ENCODE measurements at places on chromosomes 4 and X.

GRCh38 chr4:1230316-1230715 lies 18.6 kb downstream of the CTBP1 start:
- DNase-seq: no peak

DNA sequence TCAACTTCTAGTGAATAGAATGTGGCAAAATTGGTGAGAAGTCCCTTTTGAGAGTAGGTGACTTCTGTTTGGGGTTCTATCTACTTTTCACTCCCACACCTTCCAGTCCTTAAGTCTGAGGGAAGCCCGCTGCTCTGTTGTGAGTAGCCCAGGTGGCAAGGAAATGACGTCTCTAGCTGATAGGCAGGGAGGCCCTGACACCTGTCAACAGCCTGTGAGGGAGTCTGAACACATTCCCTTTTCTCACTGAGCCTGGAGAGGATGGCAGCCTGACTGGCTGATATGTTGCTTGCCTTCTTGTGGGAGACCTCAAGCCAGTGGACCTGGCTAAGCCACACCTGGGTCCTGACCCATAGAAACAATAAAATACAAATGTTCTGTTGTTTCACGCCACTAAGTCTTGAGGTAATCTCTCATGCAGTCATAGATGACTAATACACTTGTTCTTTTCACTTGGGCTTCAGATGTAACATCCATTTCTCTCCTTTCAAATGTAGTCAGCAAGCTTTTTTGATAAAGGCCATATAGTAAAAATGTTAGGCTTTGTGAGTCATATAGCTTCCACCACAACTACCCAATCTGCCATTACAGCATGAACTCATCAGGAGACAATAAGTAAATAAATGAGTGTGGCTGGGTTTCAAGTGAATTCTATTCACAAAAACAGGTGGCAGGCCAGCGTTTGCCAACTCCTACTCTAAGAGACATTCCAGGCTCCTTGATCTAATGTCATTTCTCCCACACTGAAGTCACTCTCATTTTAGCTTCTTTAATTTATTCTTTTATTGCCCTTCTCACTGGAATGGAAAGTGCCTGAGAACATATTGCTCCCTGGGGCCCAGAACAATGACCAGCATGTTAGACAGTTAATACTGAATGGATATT lies 265.1 kb upstream of the MAD2L1 start:
- DNase-seq: no peak

DNA sequence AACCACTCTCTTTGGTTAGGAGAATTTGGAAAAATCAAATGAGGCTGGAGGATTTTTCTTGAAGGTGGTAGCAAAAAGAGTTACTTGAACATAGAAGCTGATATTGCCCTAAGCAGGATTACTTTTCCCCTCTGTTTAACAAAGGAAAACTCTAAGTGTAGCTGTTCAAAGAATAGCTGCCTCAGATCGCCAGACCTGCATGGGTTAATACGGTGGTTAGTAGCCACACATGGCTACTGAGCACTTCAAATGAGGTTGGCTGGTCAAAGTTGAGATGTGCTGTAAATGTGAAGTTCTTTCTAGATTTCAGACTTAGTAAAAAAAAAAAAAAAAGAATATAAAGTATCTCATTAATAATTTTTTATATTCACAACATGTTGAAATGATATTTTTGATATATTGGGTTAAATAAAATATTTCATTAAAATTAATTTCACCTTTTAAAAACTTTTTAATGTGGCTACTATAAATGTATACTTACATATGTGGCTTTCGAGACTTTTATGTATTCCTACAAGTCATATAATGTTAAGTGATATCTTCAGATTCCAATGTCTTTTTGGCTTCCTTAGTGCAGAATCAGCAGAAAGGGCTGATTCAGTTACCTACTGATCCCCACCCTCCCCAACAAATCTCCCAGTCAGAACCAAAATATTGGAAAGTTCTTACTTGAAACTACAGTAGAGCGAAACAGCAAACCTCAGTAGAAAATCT lies 3.3 kb upstream of the RPS6KA3 start:
- no peak for DNase-seq

DNA sequence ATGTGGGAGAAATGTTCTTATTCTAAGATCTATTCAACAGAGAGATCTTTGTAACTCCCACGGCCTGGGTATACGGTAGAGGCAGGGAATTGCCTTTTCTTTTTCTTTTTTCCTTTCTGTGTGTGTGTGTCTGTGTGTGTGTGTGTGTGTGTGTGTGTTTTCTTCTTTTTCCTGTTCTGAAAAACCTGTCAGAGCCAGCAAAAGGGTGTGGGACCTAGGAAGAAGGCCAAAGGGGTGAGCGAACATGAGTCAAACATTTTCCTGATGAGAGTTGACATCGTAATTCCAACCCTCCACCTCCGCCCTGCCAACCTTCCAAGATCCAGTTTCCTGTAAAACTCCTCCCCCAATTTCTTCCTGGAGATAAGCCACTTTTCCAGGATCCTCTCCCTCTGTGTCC lies 2.8 kb upstream of the CHIC2 start:
- no peak for DNase-seq

DNA sequence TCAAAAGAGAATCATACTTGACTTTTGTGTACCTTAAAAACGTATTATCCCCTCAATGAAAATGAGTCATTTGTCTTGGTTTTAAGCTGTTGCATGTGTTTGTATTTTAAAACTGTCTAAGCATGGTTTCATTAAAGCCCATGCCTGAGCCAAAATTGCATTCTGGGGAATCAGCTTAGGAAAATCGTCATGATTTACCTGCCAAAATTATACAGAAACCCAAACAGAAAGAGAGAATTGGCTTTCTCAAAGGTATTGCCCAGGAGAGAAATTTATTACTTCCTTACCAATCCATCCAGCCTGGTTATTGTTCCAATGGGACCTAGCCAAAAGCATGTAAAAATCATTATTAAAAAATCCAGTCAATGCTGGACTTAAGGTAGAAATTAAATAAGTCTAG lies 37.6 kb downstream of the GPR174 start:
- no peak for DNase-seq

Data from glutamatergic neuron (in vitro differentiated cells).